Left hindlimb (tissue), 1 donor: ENCODE measurements at places on chromosomes 2 and 18.
A peak's percentile ranks its signal among the peaks of the same experiment; 100 is the strongest.

DNA sequence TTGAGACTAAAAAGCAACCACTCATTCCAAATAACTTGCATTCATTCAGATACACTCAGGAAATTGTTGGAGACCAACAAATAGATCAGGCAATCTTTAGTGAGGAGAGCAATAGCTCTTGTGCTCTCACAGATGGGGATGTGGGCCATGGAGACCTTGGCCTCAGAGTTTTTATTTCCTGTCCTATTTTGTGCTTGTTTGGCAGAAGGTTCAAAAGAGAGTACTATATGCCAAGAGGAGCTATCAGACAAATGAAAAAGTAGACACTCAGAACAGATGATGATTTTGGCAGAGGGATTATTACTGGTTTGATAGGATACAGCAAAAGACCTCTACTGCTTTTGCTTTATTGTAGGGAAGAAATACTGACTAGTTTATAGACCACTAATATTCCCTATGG lies 230.2 kb downstream of the KCNE4 start:
- no peak for DNase-seq

- DNase-seq: no peak
Observed at GRCh38 chr2:35871672-35872071, 483.9 kb upstream of the CRIM1 start.

DNA sequence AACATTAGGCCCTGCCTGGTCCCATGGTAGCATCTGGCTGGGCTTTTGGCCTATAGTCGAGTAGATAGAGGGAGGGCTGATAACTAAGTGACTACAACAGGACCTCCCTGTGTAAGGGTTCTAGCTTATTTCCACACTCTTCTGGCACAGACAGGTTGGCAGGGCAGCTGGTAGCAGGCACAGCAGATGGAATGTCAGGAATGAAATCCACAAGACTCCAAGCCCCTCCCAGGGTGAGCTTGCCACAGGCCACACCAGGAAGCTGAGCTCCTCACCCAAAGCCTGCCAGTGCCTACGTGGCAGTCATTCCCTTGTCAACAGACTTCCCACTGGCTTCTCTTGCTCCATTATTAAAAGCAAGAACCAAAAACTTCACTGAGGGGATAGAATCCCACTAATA lies 20.7 kb upstream of the C1QL2 start:
- no peak for DNase-seq

GRCh38 chr2:28821295-28821958 lies 10.8 kb downstream of the SPDYA start:
- no peak for DNase-seq

DNA sequence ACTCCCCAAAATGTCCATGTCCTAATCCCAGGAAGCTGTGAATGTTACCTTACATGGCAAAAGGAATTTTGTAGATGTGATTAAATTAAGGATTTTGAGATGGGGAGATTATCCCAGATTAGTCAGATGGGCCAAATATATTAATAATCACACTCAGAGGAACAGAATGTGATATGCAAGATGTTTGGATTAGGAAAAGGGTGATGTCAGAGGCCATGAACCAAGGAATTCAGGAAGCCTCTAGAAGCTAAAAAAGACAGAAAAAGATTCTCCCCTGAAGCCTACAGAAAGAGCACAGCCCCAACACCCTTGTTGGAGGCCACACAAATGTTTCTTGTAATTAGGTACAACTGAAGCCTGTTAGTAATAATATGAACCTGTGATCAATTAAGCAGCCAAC lies 13.1 kb downstream of the TMEM131 start:
- no peak for DNase-seq

DNA sequence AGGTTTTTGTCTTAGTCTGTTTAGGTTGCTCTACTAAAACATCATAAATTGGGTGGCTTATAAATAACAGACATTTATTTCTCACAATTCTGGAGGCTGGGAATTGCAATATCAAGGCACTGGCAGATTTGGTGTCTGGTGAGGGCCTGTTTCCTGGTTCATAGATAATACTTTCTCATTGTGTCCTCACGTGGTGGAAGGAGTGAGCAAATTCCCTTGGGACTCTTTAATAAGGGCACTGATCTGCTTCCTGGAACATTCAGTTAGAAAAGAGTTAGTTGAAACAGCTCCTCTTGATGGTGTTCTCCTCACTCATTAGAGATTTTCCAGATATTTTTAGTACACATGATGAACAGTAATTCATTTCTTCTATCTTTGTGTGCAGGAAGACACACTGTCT lies 22.3 kb downstream of the COL4A3 start:
- DNase-seq: no peak

DNA sequence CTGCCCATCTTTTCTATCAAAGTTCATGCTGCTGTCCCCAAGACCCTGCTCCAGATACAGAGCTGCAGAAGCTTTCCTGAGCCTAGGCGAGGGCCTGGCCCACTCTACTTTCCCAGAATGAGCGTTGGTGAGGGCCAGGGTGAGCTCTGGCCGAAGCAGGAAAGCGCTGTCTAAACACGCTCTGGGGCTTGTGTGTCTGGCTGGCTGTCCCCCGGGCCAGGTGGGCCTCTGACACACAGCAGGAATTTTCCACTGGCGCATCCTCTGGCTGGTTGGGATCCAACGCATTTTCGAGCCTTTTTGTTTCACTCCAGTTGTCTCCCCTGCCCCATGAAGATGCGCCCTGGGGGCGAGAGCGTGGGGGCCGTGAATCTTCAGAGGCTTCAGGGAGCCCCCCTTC lies 17.8 kb upstream of the KCNK3 start:
- DNase-seq: no peak

- DNase-seq: no peak
Observed at GRCh38 chr2:56299171-56299691, 115.4 kb downstream of the CCDC85A start.

- DNase-seq: peak; percentile 63
Observed at GRCh38 chr2:37472959-37473358, 128.5 kb downstream of the QPCT start.

- DNase-seq: no peak
Observed at GRCh38 chr2:140091926-140092325, 1311.7 kb upstream of the NXPH2 start.

- no peak for DNase-seq
Observed at GRCh38 chr18:9951022-9951859, 37.4 kb downstream of the VAPA start.

DNA sequence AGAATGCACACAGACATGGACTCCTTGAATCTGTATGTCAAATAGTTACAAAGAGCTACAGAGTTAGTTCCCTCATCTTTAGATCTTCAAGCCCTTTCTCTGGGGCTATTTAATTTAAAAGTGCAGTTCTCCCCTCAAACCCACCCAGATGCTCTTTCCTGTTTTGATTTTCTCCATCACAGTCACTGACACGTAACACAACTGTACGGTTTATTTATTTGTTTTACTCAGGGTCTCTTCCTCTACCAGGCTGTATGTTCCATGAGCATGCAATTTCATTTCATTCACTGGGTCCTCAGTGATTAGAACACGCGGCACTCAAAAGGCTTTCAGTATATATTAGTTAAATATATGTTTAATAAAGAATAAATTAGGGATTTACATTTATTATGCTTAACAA lies 94.7 kb downstream of the DOCK10 start:
- DNase-seq: no peak

DNA sequence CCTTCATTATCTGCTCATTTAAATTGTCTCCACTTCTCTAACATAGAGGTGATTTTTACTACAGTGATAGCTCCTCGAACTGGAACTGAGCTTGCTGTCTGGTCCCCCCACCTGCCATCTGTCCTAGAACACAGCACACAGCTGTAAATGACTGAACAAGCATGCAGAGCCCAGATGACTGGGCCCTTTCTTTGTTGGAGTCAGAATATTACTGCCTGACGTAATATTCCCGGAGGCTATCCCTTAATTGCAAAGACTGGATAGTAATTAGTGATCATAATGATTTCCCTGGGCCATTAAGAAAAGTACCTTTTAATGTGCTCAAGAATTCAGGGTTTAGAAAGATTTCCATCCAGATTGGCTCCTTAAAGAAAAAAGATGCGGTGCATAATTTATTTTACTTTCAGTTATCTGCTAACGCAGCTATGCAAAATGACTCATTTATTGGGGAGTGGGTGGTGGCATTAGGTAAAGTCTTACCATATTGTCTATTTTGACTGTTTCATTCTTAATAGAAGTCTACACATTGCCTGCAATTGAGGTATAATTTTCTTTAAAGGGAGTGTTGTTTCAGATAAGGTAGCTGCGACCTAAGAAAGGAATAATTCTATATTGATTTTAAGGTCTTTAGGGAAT lies 84.4 kb downstream of the MAP4K4 start:
- no peak for DNase-seq

GRCh38 chr2:219081096-219081495 lies 20.4 kb upstream of the IHH start:
- DNase-seq: no peak

DNA sequence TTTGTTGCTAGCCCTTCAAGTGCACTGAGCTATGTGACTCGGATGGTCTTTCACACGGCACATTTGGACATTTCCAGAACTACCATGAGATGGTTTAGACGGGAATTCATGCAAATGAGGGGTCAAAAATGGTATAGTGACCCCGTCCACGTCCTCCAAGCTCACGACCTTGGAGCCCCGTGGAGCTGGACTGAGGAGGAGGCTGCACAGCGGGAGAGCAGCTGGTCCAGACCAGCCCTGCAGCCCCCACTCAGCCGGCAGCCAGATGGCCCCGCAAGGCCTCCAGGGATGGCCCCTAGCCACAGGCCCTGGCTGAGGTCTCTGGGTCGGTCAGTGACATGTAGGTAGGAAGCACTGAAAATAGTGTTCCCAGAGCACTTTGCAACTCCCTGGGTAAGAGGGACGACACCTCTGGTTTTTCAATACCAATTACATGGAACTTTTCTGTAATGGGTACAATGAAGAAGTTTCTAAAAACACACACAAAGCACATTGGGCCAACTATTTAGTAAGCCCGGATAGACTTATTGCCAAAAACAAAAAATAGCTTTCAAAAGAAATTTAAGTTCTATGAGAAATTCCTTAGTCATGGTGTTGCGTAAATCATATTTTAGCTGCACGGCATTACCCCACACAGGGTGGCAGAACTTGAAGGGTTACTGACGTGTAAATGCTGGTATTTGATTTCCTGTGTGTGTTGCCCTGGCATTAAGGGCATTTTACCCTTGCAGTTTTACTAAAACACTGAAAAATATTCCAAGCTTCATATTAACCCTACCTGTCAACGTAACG lies 88.8 kb downstream of the EPAS1 start:
- DNase-seq: no peak

DNA sequence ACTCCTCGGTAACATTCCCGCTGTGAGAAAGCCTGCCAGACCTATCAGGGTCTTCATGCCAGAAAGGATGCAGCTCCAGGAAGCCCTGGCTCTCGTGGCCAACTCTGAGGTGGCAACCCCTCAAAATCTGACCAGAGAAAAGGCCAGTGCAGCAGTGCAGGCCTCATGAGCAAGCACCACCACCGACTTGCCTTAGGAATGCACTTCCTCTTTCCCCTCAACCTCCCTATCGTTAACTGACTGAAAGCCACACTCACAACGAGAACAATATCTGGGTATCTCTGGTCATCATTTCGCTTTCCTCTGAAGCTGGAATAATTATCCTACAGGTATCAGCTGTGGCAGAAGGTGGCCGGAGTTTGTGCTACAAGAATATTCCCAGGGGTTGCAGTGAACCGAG lies 101.4 kb upstream of the POU3F3 start:
- DNase-seq: no peak

GRCh38 chr18:9608728-9609127 lies 5.6 kb downstream of the PPP4R1 start:
- DNase-seq: no peak

- DNase-seq: no peak
Observed at GRCh38 chr18:35478520-35479435, 19.0 kb downstream of the INO80C start.

GRCh38 chr2:64283641-64284361 lies 139.6 kb upstream of the PELI1 start:
- DNase-seq: no peak
